Stimulated activated CD8-positive, alpha-beta memory T cell treated with anti-CD3 and anti-CD28 coated beads, Interleukin-4, amount 100 ng/mL, for 48 hours (primary cell): ENCODE measurements at places on chromosomes 7 and 10.

- no peak for DNase-seq
Measured at GRCh38 chr7:75638594-75639070, 100.1 kb downstream of the HIP1 start.

GRCh38 chr10:127578259-127578960 is 29.3 kb downstream of the NPS start:
- DNase-seq = no peak

DNA sequence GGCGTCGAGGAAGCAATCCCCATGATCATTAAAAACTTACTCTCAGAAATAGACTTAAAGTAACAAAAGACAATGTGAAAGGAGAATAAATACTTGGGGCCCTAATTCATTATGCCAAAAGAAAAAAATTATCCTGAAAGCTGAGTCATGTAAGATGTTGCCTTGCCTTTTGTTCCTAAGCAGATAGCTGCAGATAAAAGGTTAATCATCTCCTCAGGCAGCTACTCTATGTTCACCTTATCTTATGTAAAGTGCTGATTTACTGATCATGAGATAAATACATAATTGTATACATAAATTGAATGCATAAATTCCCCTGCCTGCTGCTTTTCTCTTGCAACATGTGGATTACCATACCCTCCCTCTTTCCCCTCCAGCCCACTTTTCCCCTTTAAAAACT is 28.1 kb upstream of the CREB3L2 start:
- no peak for DNase-seq

DNA sequence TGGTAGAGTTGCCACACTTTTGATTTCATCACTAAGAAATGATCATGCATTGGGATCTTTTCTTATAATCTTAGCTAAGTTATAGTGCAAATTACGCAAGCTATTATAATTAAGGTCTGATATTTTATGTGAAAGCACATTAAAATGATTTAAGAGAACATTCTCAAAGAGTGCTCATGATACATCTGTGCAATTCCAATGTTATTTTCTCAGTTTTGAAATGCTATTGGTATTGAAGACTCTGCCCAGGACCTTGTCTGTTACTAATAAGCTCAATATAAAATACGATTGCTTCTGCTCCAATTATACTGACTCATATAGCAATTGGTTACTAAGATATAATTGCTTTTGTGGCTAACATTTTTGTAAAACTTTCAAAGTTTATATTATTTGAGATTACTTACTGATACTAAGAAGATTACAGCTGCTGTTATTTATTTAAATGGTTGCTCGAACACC is 180.9 kb downstream of the ADAM12 start:
- no peak for DNase-seq

- no peak for DNase-seq
Measured at GRCh38 chr7:78496096-78496630, 697.6 kb downstream of the PHTF2 start.

DNA sequence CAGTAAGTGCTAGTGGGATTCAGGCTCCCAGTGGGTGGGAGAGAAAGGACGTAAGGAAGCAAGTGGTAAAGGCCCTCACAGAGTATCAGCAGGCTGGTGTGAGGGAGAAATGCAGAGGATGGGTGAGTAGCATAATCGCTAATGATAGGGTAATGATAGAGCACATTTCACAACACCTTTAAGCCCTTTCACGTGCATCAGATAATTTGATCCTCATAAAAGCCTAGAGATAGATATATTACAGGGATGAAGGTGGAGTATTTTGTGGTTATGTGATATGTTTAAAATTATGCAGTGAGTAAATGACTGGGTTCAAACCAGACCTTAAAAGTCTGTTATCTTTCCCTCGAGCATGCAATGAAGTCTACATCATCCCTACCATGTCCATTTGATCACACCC is 10.3 kb downstream of the LEP start:
- DNase-seq = no peak

DNA sequence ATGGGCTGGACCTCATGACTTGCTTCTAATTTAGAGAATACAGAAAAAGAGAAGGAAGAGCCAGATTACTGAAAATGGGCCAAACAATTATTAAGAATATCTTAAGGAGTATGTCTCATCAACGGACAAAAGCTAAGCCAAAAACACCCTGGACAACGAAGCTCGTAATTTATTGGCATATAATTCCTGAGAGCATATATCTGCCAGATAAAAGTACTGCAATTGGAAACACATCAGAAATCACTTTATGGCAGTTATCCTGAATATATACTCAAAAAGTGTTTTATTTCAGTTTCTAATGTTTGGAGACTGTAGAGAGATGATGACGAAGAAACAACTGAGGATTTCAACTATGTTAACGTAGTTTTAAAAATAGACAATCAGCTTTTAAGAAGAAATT is 211.8 kb downstream of the CSTF2T start:
- DNase-seq = no peak

DNA sequence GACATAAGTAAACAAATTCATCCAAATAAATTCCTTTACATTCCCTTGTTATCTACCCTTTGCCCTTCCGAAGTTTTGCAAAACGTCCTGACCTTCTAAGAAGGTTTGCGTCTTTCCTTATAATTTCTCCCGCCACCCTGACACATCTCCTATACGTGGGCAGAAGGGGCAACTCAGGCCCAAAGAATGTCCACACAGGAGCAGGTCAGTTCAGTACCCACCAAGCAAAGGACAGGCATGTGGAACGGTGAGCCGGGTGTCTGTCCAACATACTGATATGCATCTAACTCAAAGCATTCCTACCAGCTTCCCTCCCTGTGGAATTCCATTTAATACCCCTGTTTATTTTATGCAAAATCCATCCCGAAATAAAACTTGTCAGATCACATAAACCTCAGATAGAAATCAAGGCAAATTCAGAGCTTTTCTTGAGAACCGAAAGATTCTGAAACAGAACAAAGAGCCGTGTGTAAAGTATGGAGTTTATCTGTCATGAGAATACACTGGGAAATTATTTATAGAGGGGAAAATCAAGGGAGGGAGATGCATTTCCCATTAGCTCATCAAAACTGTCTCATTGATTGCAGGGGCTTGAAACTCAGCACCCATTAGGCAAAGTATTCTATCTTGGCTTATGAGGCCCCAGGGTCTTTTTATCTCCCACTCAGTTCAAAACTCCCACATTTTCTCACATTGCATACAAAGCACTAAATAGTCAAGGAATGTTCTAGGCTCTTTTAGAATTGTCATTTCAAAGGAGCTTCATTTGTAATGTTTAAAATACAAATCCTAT is 85.4 kb downstream of the GPR26 start:
- DNase-seq = no peak

DNA sequence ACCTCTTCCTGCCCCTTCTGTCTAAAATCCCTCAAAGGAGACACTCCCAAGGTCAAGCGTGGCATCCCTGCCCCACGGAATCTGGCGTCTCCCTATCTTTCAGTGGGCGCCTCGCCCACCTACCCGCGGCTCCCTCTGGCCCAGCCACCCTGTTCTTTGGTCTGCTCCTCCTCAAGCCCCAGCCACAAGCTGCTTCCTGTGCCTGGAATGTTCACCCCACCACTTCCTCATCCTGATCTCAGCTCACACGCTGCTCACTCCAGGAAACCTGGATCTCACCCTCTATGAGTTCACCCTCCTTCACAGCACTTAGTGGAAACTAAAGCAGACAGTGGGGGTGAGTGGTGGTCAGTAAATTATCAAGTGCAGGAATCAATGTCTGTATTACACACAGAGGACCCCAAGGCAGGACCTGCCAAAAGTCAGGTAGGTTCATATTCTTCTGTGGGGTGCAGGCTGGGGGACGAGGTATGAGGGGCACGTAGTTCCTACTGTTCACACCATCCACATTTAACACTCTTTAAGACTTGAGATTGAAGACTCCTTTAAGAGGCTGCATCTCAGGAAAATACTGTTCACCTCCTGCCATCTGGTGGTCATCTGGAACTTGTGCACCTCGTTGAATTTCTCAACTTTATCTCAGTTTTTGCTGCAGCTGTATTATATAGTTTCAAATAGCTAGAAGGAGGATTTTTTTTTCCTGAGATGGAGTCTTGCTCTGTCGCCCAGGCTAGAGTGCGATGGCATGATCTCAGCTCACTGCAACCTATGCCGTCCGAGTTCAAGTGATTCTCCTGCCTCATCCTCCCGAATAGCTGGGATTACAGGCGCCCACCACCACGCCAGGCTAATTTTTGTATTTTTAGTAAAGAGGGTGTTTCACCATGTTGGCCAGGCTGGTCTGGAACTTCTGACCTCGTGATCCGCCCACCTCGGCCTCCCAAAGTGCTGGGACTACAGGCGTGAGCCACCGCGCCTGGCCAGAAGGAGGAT is 166.6 kb downstream of the ARHGAP21 start:
- no peak for DNase-seq

DNA sequence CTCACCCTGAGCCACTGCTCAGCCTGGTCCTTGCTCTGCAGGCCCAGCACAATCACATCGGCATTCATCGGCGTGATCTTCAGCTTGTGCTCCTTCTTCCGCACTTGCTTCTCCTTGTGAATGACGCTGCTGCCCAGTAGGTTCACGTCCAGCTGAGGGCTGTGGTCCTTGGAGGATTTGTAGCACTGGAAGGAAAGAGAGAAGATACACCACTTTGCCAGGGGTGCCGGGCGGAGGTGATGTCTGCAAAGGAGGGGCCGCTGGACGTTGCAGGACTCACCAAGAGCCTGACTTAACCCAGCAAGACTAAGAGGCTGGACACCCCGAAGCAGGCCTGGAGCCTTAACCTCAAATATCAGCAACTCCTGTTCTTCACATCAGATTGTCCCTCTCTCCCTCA is 74.8 kb downstream of the VWA2 start:
- no peak for DNase-seq

- DNase-seq = no peak
Measured at GRCh38 chr10:1187151-1187854, 131.1 kb downstream of the WDR37 start.

- DNase-seq = no peak
Measured at GRCh38 chr10:79222186-79222585, 125.1 kb upstream of the PPIF start.

DNA sequence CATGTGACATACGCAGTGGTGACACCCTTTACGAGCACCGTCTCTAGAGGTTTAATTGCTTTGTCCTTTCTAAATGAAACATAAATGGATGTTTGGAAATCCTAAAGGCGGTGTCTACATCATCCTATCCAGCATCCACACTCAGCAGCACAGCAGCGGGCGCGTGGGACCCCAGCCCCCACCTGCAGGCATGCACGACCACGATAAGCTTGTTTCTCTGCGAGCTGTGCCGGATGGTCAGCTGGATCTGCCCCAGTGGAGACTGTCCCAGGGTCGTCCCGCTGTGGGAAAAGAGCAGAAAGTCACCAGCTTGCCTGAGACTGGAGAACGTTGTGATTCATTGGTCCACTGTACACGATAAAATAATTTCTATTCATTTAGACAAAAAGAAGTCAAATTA is 34.2 kb upstream of the NCAPG2 start:
- DNase-seq = no peak
